ENCODE measurements at places on chromosomes 2 and 18. TPM values are rescaled to one million over a fixed set of nuclear protein-coding genes. Genes with fewer than 3 reads are reported as not detected.

TMEM131 gene
- total RNA-seq: 42.6 TPM

MEX3C gene
- 29.1 TPM for total RNA-seq

PSTPIP2 gene
- 9.9 TPM for total RNA-seq

SMCHD1 gene
- total RNA-seq: 96.5 TPM

C18orf54 gene
- 5.7 TPM for total RNA-seq

DNA sequence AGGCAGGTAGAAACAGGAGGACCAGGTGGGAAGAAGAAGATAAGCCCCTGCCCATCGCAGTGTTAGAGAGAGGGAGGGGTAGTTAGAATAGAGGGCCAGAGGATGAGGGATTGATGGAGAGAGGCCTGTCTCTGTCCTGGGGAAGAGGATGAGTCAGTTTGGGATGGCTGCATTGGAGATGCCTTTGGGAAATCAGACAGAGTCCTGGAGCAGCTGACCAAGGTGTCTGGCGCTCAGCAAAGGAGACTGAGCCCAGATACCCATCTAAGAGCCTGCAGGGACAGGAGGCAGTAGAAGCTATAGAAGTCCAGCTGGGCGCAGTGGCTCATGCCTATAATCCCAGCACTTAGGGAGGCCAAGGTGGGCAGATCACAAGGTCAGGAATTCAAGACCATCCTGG, 177.8 kb upstream of the HAAO start:
- no peak overlapping the region for H3K4me3 ChIP-seq
- no peak for DNase-seq
- H3K27ac ChIP-seq: no peak overlapping the region
- no peaks in the 10 kb centered on the region for H3K36me3 ChIP-seq

GRCh38 chr2:29336341-29337241, 221.4 kb downstream of the CLIP4 start:
- H3K27ac ChIP-seq: no peak overlapping the region
- H3K36me3 ChIP-seq: no peaks in the 10 kb centered on the region
- no peaks in the 10 kb centered on the region for H3K4me1 ChIP-seq
- DNase-seq: no peak
- H3K4me3 ChIP-seq: no peak overlapping the region

GRCh38 chr2:230614913-230615332, 97.7 kb upstream of the CAB39 start:
- no peak for DNase-seq
- H3K27me3 ChIP-seq: no peaks in the 10 kb centered on the region
- peaks cover 4% of the 10 kb centered on the region for H3K4me1 ChIP-seq
- no peaks in the 10 kb centered on the region for H3K36me3 ChIP-seq
- no peak overlapping the region for H3K27ac ChIP-seq

DNA sequence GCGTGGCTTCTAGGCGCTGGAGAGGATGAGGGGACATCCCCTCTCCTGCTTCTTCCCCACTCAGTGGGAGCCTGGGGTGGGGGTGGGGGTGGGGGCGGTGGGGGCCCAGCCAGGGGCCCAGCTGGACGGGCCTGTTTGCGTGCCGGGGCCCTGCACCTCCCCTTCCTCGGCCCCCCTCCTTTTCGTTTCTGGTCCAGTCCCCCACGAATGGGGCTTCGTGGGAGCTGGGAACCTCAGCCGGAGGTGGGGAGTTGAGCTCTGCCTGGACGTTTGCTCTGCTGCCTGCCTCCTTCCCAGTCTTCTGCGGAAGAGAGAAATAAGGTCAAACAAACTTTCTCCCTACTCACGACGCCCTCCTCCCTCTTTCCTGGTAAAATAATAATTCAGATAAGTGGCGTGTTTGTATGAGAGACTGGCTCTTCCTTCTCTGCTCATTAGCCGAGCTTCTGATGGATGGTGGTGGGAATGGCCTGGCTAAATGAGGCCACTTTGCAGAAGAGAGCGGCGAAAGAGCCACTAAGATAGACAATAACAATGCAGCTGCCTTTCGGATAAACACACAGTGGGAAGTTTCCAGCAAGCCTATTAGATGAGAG, 782 bp downstream of the MTA3 start:
- no peaks in the 10 kb centered on the region for H3K4me1 ChIP-seq
- H3K4me3 ChIP-seq: peak overlapping the region; percentile 61
- peak overlapping the region; percentile 92 for H3K27ac ChIP-seq
- H3K36me3 ChIP-seq: peaks cover 32% of the 10 kb centered on the region

DNA sequence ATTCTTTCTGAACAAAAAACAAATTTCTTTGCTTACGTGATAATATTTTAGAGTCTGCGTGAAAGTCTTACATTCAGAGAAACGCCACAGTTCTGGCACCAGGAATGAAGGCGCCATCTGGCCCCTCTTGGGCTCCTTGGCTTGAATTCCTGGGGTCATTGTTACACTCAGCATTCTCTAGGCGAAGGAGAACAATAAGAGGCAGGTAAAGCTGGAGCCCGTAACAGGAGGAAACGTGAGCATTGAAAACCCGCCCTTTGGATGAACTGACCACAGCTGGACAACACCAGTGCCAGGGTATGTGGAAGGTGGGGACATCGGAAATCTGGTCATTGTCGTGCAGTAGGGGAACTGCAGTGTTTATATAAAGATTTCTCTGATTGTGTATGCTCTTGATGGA, 144.8 kb downstream of the RNF152 start:
- H3K27ac ChIP-seq: no peak overlapping the region
- no peaks in the 10 kb centered on the region for H3K4me1 ChIP-seq
- no peak for DNase-seq
- H3K4me3 ChIP-seq: no peak overlapping the region
- no peaks in the 10 kb centered on the region for H3K27me3 ChIP-seq
- no peaks in the 10 kb centered on the region for H3K36me3 ChIP-seq

GRCh38 chr2:209929369-209929768, 73.1 kb upstream of the RPE start:
- no peak overlapping the region for H3K4me3 ChIP-seq
- H3K27me3 ChIP-seq: no peaks in the 10 kb centered on the region
- DNase-seq: no peak
- no peak overlapping the region for H3K27ac ChIP-seq
- H3K36me3 ChIP-seq: no peaks in the 10 kb centered on the region

DNA sequence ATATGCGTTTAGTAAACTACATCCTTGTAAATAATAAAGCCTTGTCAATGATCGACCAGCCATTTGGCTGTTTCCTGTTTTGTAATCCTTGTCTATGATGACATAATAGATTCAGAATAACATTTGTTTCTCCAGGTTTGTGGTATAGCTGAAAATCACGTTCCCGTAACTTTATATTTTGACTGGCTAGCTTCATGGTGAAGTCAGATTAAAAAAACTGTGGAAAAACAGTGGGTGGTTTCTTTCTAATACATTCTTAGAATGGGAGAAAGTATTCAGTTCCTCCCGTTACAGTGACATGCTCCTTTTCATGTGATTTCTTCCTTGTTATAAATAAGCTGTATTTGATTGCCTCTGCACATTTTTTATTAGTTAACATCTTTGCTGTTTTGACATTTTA, 366.9 kb downstream of the NYAP2 start:
- no peak overlapping the region for H3K4me3 ChIP-seq
- no peak overlapping the region for H3K27ac ChIP-seq
- no peaks in the 10 kb centered on the region for H3K4me1 ChIP-seq
- H3K36me3 ChIP-seq: no peaks in the 10 kb centered on the region
- DNase-seq: no peak
- H3K27me3 ChIP-seq: no peaks in the 10 kb centered on the region

- H3K4me1 ChIP-seq: no peaks in the 10 kb centered on the region
- no peak overlapping the region for H3K4me3 ChIP-seq
- DNase-seq: no peak
- no peaks in the 10 kb centered on the region for H3K27me3 ChIP-seq
- no peaks in the 10 kb centered on the region for H3K36me3 ChIP-seq
- H3K27ac ChIP-seq: peak overlapping the region; percentile 9
These were observed 111.9 kb downstream of the MRO start for GRCh38 chr18:50707855-50708469.

All from tibial nerve (tissue), 4 donors.